ENCODE measurements at places on chromosomes 1 and 21.

- DNase-seq, result no peak
Observed at GRCh38 chr1:85142753-85143152, 58.1 kb downstream of the SYDE2 start.

DNA sequence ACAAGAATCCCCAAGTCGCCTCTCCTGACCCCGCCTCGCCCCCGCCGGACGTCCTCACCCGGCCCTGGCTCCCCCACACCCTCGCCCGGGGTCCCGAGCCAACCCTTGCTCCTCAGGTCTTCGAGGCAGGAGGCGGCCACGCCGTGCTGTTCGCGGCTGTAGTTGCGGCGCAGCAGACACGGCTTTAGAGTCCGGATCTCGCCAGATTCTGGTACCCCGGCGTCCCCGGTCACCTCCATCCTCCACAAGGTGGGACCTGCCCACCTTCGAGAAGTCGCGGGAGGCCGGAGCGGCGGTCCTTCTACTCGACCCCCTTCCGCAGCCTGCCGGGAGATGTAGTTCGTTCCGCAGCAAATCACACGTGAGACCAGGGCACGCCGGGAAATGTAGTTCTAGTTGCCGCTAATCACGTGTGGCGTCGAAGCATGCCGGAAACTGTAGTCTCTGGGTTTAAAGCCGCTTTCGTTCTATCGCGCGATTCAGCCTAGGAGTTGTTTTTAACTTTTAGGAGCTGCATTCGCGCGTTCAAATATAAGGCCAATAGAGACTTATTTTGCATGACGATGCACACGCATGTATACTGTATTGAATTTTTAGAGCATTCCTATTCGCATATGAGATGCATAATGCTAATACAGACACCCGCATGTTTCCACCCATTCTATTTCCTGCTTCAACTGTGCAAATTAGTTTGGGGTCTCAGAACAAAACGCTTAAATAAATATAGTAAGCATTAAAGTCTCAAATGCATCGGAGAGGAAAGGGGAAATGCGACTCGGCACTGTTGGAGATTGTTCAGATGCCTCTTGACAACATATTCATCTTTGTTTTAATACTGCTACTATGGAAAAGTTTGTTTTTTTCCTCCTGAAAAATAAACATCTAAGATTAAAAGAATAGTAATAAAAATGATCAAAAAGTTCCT, at the start of gene DFFA:
Gene DFFA (minus strand): TSS at position 310 of the 925 bp plus-strand sequence. CDS start 71 bp downstream, at position 239.
- peak; percentile 72 for DNase-seq

GRCh38 chr1:234725177-234726132, 115.5 kb upstream of the IRF2BP2 start:
- no peak for DNase-seq

DNA sequence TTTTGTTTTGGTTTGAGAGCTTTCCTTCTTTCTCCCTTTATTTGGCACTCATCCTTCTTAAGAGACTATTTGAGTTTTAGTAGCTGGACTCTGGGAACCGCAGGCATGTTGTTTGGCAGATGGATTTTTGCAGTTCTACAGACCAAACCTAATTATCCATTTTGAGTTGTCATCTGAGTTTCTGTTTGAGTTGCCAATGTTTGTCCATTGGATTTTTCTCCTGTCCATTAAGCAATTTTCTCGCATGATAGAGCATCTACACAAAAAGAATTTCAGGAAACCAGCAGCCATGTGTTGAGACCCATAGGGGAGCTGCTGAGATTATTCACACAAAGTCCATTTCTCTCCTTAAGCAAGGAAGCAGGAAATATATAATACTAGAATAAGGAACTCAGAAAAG, 17.2 kb upstream of the CXADR start:
- no peak for DNase-seq

DNA sequence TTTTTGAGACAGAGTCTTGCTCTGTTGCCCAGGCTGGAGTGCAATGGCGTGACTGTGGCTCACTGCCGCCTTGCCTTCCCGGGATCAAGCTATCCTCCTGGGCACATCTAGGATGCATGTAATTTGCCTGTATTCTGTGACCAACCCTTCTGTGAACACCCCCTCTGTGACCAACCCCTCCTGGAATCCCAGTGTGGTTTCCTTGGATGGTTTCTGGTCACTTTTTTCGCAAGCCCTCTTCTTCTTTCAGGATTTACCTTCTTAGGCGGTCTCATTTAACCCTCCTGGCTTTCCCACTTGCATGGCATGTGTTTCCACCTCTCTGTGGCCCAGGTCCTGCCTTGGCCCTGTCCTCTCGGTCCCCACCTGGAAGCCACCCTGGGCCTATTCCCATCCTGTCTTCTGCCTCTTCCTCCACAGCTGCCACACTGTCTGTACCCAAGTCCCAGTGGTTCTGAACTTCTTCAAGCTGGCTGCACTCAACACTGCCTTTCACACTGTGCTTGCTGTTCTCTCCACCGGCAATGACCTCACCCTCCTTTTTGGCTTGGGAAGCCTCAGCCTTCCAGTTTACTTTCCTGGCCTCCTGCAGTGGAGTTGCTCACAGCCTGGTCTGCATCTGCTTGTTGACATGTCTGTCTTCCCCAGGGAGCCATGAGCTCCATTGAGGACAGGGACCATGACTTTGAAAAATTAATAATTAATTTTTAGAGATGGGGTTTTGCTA, 57.0 kb downstream of the DISC1 start:
- DNase-seq, result no peak

- no peak for DNase-seq
Observed at GRCh38 chr1:26287033-26287711, 7.3 kb downstream of the SH3BGRL3 start.

Data from H54 (cell line).